Mesendoderm (in vitro differentiated cells): ENCODE measurements at places on chromosomes 12 and 14.

DNA sequence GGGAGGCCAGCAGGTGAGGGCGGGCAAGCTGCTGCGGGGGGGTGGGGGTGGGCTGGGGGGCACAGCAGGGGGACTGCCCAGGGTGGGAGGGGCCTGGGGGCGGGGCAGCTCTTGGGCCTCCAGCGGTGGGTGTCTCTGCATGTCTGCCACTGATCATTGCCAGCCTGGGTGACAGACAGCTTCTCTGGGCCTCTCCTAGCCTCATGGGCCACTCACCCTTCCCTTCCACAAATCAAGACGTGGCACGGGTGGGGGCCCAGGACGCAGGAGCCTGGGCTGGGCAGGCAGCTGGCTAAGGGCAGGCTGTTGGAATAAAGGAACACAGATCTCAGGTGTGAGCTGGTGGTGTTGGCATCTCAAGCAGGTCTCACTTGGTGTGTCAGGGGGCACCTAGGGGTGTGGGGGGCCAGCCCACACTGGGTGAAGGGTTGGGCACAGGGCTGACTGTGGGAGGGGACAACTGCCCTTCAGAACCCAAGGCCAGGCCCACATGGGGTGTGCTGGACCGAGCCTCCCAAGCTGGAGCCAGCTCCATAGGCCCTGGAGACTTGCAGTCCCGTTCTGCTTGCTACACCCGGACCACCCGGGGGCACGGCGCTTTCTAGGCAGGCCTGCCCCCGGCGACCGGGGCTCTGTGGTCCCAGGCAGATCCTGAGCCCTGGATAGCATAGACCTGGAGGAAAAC, 3.0 kb downstream of the TEDC1 start:
- DNase-seq: no peak

GRCh38 chr12:119809023-119809422, 68.1 kb downstream of the CIT start:
- no peak for DNase-seq

- DNase-seq: no peak
These were observed 13.1 kb upstream of the ANKS1B start for GRCh38 chr12:99997806-99998205.

GRCh38 chr14:94680862-94681288, 68.7 kb downstream of the SERPINA3 start:
- DNase-seq: no peak

GRCh38 chr12:88904705-88905104, 324.4 kb upstream of the KITLG start:
- DNase-seq: no peak

GRCh38 chr12:47989023-47989417, 15.3 kb downstream of the COL2A1 start:
- no peak for DNase-seq

- DNase-seq: no peak
These were observed 9.4 kb downstream of the TNFRSF1A start for GRCh38 chr12:6332459-6332858.

GRCh38 chr14:68512088-68512487, 280.8 kb downstream of the ZFP36L1 start:
- no peak for DNase-seq

GRCh38 chr12:3697311-3697870, 55.5 kb downstream of the CRACR2A start:
- DNase-seq: no peak

DNA sequence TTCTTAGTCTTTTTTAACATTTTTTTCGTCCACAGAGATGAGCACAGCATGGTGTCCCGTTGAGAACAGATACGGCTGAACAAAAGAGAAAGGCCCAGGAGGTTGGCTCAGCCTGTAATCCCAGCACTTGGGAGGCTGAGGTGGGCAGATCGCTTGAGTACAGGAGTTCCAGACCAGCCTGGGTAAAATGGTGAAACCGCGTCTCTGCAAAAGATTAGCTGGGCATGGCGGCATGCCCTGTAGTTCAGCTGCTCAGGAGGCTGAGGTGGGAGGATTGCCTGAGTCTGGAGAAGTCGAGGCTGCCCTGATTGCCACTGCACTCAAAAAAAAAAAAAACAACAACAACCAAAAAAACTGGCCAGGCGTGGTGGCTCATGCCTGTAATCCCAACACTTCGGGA, 5.9 kb upstream of the EP400 start:
- DNase-seq: no peak

GRCh38 chr14:54766276-54767138, 136.1 kb downstream of the GCH1 start:
- DNase-seq: no peak

DNA sequence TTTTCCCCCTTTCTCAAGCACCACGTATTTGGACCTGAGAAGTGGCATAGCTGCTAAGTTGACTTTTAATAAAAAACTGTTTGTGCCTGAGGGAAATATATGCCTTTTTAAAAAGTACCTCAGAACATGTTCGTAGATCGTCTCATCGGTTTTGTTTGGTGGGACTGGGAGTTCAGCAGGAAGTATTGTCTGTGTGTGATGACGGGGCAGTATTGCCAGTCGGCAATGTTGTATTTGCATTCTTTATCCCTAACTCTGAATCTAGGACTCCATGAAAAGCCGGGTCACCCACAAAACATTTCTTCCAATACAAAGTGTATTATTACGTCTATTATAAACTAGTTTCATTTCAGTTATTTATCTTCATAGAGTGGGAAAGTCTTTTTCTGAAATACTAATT, 19.7 kb upstream of the FGD4 start:
- DNase-seq: no peak
